ENCODE measurements at places on chromosomes 3 and 15. TPM values are rescaled to one million over a fixed set of nuclear protein-coding genes. Genes with fewer than 3 reads are reported as not detected.

DNA sequence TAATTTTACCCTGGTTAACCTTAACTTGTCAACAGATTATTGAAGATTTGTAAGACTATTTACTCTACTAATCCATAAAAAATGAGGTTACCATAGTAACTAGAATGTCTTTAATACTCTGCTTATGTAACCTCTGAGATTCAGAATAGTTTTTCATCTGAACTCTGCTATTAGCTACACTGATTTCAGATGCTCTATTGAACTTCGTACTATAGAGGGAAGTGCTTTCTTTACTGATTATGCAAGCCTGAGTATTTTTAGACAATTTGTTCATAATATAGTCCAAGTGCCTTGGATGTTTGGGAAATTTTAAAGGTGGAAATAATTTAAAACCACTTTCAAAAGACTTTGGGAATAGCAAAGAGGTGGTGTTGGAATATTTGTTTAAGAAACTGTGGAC lies 107.9 kb upstream of the GBE1 start:
- H3K36me3 ChIP-seq: no peaks in the 10 kb centered on the region
- no peaks in the 10 kb centered on the region for H3K4me1 ChIP-seq
- no peak for DNase-seq
- no peak overlapping the region for H3K4me3 ChIP-seq
- H3K27me3 ChIP-seq: no peaks in the 10 kb centered on the region

DNA sequence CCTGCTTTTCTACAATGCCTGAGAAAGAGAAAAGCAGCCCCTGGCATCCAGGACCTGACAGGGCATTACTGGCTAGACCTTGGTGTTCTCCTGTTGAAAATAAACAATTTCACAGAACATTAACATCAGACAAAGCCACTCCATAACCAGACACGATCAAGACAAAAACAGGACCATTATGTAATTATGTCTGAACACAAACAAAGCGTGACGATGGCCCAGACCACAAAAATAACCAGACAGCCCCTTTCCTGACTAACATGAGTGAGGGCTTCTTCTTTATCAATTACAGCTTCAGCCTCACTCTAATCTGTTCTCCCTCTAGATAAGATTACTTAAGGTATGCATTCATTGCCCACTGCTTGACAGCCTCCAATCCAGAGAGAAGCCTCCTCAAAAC lies 172.7 kb upstream of the LMCD1 start:
- H3K36me3 ChIP-seq: peaks cover 3% of the 10 kb centered on the region
- DNase-seq: no peak
- H3K4me3 ChIP-seq: no peak overlapping the region
- H3K4me1 ChIP-seq: no peaks in the 10 kb centered on the region
- H3K27me3 ChIP-seq: peaks cover 2% of the 10 kb centered on the region
- H3K27ac ChIP-seq: no peak overlapping the region

DNA sequence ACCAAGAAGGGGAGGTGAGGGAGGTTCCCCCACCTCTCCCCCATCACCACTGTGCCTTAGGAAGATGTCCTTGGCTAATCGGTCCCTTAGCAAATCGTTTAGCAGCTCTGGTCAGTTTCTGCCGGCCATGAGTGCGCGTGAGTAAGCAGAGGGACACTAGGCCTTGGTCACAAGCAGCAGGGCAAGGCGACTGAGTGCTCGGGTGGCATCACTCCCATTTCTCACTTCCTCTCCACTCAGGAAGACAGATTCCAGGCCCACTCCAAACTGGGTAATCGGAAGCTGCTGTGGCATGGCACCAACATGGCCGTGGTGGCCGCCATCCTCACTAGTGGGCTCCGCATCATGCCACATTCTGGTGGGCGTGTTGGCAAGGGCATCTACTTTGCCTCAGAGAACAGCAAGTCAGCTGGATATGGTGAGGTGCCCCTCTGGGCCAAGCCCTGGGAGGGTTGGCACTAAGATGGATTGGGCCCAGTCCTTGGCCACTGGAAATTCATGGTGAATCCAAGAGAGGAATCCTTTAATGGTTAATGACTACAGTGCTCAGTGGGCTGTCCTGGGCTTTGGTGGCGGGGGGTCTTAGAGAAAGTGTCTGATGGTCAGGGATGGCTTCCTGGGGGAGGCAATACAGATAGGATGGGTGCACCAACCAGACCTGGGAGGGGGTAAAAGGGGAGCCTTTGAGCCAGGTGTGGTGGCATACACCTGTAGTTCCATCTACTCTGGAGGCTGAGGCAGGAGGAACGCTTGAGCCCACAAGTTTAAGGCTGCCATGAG lies 4.0 kb downstream of the PARP3 start:
- peaks cover 15% of the 10 kb centered on the region for H3K27me3 ChIP-seq
- DNase-seq: peak; percentile 7
- no peaks in the 10 kb centered on the region for H3K36me3 ChIP-seq
- no peak overlapping the region for H3K27ac ChIP-seq
- H3K4me3 ChIP-seq: no peak overlapping the region

The CYP8B1 gene
- total RNA-seq: not detected

- peaks cover 19% of the 10 kb centered on the region for H3K36me3 ChIP-seq
- peaks cover 28% of the 10 kb centered on the region for H3K4me1 ChIP-seq
- no peak overlapping the region for H3K4me3 ChIP-seq
- DNase-seq: no peak
Measured at GRCh38 chr3:9109568-9109914, 139.9 kb downstream of the SRGAP3 start.

The USP4 gene
- 70.0 TPM for total RNA-seq

DNA sequence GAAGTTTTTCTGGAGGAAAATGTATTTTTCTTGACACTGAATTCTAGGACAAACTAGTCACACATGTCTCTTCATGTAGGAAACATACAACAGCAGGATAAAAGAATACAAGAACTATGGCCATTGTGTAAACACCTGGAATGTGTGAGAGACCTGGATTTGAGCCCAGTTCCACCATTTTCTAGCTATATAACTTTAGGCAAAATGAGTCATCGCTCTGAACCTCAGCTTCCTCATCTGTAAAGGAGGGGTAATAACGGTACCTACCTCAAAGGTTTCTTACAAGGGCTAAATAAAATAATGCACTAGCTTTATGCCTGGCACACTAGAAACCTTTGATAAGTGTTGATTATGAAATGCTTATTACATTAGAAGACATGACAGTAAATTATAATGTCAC lies 57.8 kb downstream of the RIOX2 start:
- peaks cover 13% of the 10 kb centered on the region for H3K4me1 ChIP-seq
- H3K27me3 ChIP-seq: no peaks in the 10 kb centered on the region
- no peak overlapping the region for H3K4me3 ChIP-seq
- no peak for DNase-seq
- H3K36me3 ChIP-seq: peaks cover 14% of the 10 kb centered on the region

The MGLL gene
- total RNA-seq: 10.3 TPM

The GOLGA6A gene
- 0.83 TPM for total RNA-seq

- no peaks in the 10 kb centered on the region for H3K36me3 ChIP-seq
- no peak overlapping the region for H3K27ac ChIP-seq
- DNase-seq: no peak
- H3K4me3 ChIP-seq: no peak overlapping the region
- H3K4me1 ChIP-seq: peaks cover 15% of the 10 kb centered on the region
Measured at GRCh38 chr3:73203633-73204032, 142.2 kb downstream of the EBLN2 start.

GRCh38 chr3:20136231-20136630 lies 49.8 kb downstream of the SGO1 start:
- H3K27ac ChIP-seq: no peak overlapping the region
- no peaks in the 10 kb centered on the region for H3K27me3 ChIP-seq
- peaks cover 3% of the 10 kb centered on the region for H3K4me1 ChIP-seq
- no peak for DNase-seq

DNA sequence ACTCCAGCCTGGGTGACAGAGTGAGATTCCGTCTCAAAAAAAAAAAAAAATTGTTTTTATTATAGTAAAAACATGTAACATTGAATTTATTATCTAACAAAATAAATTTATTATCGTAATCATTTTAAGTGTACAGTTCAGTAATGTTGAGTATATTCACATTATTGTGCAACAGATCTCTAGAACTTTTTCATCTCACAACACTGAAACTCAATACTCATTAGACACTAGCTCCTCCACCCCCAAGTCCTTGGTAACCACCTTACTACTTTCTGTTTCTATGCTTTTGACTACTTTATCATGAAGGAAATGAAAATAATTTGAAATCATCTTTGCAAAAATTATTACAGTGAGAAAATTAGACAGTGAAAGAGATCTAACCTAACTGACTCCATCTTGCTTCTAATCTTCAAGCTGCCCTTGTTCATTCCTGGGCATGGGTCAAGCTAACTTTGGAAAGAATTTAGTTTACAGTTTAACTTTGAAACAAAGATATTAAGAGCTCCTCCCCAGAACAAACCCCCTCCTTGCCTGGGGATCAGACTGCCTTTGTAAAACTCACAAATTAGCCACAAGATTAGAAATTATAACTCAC lies 15.0 kb upstream of the FYCO1 start:
- no peaks in the 10 kb centered on the region for H3K36me3 ChIP-seq
- peaks cover 7% of the 10 kb centered on the region for H3K4me1 ChIP-seq
- DNase-seq: no peak
- H3K27me3 ChIP-seq: no peaks in the 10 kb centered on the region
- no peak overlapping the region for H3K27ac ChIP-seq
- H3K4me3 ChIP-seq: no peak overlapping the region

DNA sequence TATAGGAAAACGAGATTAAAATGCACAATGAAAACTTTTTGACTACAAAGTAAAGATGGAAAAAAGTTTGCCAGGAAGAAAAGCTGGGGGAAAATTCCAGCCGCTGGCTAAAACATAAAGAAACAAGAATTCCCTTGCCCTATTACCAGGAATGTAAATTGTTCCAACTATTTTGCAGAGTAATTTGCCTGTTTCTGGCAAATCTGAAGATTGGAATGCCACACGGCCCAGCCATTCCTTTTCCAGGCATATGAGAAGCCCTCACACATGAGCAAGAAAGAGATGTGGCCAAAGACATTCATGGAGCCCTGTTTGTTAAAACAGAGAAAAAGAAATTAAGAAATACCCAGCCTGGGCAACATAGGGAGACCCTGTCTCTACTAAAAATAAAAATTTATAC lies 8.4 kb upstream of the GATA2 start:
- peaks cover 3% of the 10 kb centered on the region for H3K27me3 ChIP-seq
- no peaks in the 10 kb centered on the region for H3K4me1 ChIP-seq
- H3K27ac ChIP-seq: no peak overlapping the region
- H3K4me3 ChIP-seq: no peak overlapping the region

DNA sequence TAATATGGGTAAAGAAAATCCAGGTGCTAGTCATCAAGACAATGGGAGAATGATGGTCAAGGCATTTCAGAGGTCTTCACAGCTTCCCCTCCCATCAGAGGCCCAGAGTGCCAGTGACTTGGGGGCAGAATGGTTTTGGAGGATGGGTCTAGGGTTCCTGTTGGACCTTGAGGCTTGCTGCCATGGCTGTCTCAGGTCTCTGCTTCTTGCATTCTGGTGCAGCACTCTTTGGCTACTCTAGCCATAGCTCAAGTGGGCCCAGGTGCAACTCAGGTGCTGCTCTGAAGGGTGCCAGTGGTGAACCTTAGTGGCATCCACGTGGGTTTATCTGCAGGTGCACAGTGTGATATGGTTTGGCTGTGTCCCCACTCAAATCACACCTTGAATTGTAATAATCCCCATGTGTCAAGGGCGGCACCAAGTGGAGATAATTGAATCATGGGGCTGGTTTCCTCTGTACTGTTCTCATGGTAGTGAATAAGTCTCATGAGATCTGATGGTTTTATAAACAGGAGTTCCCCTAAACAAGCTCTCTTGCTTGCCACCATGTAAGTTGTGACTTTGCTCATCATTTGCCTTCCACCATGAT lies 48.5 kb upstream of the PEX5L start:
- no peaks in the 10 kb centered on the region for H3K27me3 ChIP-seq
- no peak overlapping the region for H3K27ac ChIP-seq
- DNase-seq: no peak
- H3K4me3 ChIP-seq: no peak overlapping the region
- no peaks in the 10 kb centered on the region for H3K4me1 ChIP-seq

The PLA2G4F gene
- not detected for total RNA-seq

The CPA3 gene
- total RNA-seq: not detected

GRCh38 chr3:99758502-99759177 lies 59.0 kb upstream of the CMSS1 start:
- H3K4me3 ChIP-seq: no peak overlapping the region
- DNase-seq: no peak
- H3K36me3 ChIP-seq: no peaks in the 10 kb centered on the region
- H3K27ac ChIP-seq: no peak overlapping the region
- H3K27me3 ChIP-seq: no peaks in the 10 kb centered on the region

DNA sequence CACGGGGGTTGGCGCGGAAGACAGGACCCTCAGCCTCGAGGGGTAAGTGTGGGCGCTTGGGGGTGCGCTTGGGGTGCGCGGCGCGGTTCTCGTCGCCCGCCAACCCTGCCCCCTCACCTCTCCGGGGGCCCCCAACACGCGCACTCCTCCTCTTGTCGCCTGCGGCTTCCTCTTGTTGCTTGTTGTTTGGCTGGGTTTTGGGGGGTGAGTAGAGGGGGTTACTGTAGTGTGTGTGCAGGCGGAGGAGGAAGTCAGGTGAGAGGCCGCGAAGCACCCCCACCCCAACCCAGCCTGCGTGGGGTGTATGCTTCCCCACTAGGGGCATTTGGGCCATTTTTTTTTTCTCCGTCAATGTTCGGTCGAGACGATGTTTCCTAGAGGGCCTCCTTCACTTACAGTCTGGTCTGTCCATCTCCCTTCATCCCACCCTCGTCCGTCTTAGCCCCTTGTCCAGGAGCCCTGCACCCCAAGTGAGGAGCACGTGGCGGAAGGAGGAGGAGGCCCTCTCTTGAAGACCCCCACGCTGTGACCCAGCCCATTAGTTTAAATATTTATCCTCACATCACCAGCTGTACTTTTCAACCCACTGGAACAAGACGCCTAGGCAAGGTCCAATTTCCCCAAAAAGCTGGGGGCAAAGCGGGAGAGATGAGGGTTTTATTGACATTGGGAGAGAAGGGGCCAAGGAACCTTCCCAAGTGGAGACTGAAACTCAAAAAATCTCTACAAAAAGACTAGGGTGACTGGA lies 20.4 kb upstream of the SATB1 start:
- peaks cover 18% of the 10 kb centered on the region for H3K27me3 ChIP-seq
- H3K36me3 ChIP-seq: peaks cover 8% of the 10 kb centered on the region
- H3K4me1 ChIP-seq: peaks cover 7% of the 10 kb centered on the region
- no peak overlapping the region for H3K27ac ChIP-seq
- peak overlapping the region; percentile 93 for H3K4me3 ChIP-seq
- DNase-seq: peak; percentile 16

DNA sequence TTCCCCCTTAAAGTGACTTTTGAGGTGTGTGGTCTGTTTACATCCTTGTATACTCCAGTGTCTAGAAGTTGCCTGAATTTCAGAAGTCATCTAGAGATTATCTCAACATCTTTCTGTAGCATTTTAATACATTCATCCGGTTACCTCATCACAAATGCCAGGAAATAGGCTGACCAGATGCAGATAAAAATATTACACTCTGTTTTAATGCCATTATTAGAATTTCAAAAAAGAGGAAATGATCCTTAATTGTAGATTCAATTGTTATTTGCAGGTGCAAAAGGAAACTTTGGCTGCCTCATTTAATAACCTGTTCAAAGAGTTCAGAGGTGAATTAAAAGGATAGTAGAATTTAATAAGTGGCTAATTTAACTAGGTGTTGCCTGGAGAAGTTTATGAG lies 290.9 kb downstream of the C3orf38 start:
- peaks cover 5% of the 10 kb centered on the region for H3K36me3 ChIP-seq
- no peak for DNase-seq
- no peak overlapping the region for H3K27ac ChIP-seq
- no peak overlapping the region for H3K4me3 ChIP-seq
- H3K4me1 ChIP-seq: peaks cover 6% of the 10 kb centered on the region

All from glutamatergic neuron (in vitro differentiated cells).